ENCODE measurements at places on chromosomes 4 and X.

- DNase-seq: no peak
Observed at GRCh38 chr4:182848685-182849084, 68.5 kb downstream of the DCTD start.

- DNase-seq: no peak
Observed at GRCh38 chr4:3677748-3678070, 88.5 kb upstream of the ADRA2C start.

DNA sequence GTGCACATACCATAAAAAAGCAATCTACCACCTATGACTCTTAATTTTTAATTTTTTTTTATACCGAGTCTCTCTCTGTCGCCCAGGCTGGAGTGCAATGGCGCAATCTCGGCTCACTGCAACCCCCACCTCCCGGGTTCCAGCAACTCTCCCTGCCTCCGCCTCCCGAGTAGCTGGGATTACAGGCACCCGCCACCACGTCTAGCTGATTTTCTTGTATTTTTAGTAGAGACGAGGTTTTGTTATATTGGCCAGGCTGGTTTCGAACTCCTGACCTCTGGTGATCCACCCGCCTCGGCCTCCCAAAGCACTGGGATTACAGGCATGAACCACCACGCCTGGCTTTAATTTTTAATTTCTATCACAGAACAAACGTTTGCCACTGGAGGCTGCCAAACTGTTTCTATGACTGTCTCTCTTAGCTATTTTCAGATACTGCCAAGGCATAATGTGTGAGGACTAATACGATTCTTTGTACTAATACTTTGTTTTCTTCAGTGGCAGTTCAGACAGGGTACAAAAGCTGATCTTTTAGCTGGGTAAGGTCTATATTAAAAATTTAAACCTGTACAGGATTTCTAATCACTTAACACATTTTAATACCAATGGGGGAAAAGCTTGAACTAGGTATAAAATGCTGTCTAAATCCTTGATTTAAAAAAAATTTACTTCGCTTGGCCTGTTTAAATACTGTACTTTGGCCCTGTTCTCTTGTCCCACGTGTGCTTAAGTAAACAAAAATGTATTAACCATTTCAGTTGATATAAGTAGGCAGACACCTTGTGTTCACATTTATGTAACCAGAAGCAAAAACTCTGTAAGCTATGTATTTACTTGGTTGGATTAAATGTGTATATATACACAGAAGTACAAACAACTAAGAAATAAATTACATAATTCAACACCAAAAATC is 2.3 kb downstream of the PGRMC2 start:
- no peak for DNase-seq

- DNase-seq: no peak
Observed at GRCh38 chrX:123184219-123184865, at the start of gene GRIA3. TSS of gene GRIA3 (plus strand) at chrX:123184278. CDS start at chrX:123184536, 258 bp downstream.

All from NCI-H226 (cell line).